ENCODE measurements at places on chromosomes 3 and 15.
A peak's percentile ranks its signal among the peaks of the same experiment; 100 is the strongest.

- DNase-seq, result no peak
Measured at GRCh38 chr15:99090938-99091337, 13.9 kb upstream of the SYNM start.

- peak; percentile 64 for DNase-seq
Measured at GRCh38 chr15:55742498-55742926, 440 bp downstream of the PRTG start.

DNA sequence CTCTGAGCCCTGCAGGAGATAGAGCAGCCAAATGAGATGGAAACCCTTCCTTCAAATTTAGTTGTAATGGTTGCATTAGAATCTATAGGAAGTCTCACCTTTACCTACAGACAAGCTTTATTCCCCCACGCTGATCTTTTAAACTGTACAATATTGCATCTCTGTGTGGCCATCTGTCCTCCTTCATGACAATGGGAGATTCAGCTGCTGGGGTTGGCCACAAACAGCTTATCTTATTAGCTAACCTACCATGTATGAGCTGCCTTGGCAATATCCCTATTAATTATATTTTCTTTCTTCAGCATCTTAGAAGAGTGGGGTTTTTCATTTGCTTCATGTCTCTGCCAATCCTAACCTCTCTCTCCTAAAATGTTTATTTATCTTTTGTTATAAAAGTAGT is 238.7 kb upstream of the NR2E3 start:
- DNase-seq, result no peak

DNA sequence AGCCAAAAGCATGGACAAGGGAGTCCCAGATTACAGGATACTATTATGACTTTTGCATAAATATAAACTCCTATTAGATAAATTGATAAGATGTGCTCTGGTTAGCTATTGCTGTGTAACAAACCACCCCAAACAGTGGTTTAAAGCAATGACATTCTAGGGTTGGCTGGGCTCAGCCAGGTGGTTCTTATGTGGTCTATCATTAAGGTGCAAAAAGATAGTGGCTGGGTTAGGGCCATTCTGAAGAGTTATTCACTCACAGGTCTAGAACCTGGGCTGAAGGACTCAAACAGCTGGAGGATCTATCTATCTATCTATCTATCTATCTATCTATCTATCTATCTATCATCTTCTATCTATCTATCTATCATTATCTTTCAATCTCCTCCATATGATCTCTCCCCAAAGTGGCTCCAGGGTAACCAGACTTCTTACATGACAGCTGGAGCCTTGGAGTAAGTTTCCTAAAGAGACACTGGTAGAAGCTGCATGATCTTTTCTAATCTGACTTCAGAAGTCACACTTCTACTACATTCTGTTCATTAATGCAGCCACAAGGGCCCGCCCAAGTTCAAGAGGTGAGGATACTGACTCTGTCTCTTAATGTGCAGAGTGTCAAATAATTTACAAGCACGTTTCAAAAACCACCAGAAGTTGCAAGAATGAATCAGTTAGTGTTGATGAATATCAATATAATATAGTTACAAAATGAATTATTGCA is 74.9 kb upstream of the XCR1 start:
- no peak for DNase-seq

DNA sequence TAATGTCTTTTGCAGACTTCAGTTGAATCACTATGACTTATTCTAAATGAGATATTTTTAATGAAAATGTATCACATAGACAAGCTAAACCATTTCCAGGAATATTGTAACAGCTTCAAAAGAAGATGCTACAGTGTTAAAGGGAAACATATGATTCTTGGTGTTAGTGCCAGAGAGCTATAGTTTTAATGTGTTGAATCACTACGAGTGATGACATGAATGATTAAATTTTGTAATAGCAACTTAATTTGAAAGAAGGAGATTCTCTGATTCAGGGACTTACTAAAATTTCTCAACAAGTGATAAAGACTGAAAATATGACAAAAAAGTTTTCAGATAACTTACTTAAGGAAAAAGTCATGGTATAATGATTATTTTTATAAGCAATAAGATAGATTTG is 267.3 kb upstream of the SLITRK3 start:
- no peak for DNase-seq

DNA sequence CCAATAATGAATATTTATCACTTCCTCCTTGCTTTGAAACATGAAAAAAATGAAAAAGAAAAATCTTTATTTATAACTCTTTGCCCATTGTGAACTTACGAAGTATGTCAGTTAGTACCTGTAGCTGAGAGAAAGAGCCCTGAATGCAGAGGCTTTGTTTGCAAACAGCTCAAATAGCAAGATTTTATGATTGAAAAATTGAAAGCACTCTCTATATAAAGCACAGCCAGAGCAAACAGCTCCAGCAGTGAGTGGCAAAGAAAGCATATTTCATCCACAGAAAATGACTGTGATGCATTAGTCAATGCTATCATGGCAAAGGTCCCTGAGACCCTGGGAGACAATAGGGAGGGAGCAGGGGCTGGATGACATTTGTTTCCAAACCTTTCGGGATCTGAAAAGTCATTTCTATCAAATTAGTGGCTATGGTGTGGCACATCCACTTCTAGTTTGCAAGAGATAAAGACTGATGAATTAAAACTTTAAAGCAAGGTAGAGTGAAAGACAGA is 576.1 kb downstream of the OTOL1 start:
- DNase-seq, result no peak

DNA sequence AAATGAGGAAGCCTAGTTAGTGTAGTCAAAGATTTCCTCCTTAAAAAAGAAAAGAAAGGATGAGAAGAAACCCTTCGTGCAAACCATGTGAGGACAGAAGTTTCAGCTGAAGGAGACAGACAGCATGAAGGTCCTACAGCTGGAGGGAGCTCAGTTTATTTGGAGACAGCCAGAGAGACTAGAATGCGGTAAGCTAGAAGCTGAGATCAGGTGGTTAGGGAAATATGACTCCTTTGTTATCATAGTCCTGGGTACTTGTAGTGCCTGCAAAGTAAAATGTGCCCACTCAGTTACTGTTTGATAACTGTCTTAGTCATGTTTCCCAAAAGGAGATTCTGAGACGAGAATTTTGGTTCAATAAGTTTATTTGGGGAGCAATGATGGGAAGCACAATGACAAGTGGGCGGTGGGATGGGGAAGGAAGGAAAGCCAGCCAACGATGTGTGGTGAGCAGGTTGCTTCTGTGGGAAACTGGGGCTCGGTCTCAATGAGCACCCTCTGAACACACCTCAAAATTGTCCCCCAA is 178.8 kb upstream of the SNTN start:
- DNase-seq, result no peak

DNA sequence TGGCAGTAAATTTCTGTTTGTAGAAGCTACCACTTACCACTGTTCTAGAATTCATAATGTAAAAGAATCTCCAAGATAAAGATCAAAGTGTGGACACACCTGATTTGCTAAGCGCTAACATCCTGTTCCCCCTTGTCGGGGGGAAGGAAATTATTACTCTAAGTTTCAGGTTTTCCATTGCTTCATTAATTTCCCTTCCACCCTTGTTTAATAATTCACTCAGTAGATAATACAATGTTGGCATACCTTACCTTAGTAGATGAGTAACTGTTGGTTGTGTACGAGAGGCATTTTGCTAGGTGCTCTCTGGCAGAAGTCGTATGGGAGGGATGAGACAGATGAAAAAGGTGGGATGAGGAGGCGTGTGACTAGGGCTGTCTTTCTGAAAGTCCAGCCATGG is 641.2 kb upstream of the ARRDC4 start:
- no peak for DNase-seq

DNA sequence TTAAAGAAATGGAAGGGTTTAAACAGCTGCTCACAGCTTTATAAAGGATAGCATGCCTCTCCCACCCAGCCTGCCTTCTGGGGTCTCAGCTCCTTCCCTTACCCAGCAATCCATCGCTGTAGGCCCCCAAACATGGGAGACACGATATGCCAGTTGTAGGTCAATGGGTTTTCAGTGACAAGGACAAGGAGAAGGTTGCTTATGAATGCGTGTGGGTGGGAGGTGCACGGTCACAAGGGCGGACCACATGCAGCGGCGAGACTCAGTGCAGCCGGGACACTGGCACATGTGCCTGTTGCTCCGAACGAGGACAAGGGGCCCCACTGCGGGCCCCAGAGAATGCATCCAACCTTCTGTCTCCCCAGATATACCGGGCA is 67.0 kb downstream of the MGLL start:
- no peak for DNase-seq

GRCh38 chr3:147360646-147361453 is 45.5 kb downstream of the ZIC4 start:
- DNase-seq, result no peak

DNA sequence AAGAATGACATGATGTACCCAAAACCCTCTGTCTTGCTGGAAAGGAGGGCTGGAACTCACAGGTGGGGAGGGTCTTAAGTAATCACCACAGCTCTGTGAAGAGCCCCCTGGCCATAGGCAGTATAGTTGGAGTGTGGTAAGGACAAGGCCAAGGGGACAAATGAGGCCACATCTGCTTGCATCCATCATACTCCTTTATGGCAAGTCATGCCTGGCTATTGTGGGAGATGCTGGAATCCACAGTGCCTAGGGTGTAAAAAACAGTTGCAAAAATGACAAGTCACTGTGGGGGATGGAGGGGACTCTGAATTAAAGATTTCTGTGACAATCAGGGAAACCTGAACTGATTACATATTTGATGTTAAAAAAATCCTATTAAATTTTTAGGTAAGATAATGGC is 258.5 kb downstream of the KCNMB2 start:
- no peak for DNase-seq

DNA sequence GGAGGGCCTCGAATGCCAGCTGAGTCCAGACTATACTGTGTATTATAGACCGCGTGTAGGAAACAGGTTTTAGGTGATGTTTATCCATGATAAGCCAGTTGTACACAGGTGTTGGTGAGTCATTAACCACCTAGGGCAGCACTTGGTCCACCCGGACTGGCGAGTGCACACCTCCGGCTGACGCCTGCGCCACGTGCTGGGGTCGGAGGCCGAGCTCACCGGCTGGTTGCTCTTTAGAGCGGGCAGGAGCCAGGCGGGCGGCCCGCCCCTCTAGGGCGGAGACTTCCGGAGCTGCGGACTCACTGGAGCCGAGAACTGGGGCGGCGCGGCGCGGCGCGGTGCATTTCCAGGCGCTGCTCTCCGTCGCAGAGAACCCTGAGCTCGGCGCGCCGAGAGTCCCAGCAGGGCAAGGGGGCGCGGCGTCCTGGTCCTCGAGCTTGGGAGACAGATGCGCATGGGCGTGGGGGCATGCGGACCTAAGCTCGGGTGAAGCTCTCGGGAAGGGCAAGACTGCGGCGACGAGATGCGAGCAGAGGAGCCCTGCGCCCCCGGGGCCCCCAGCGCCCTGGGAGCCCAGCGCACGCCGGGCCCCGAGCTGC is at the start of gene ESYT3:
Gene ESYT3 (plus strand): TSS at position 341 of the 599 bp plus-strand sequence. CDS start 183 bp downstream, at position 524.
- DNase-seq, result no peak

DNA sequence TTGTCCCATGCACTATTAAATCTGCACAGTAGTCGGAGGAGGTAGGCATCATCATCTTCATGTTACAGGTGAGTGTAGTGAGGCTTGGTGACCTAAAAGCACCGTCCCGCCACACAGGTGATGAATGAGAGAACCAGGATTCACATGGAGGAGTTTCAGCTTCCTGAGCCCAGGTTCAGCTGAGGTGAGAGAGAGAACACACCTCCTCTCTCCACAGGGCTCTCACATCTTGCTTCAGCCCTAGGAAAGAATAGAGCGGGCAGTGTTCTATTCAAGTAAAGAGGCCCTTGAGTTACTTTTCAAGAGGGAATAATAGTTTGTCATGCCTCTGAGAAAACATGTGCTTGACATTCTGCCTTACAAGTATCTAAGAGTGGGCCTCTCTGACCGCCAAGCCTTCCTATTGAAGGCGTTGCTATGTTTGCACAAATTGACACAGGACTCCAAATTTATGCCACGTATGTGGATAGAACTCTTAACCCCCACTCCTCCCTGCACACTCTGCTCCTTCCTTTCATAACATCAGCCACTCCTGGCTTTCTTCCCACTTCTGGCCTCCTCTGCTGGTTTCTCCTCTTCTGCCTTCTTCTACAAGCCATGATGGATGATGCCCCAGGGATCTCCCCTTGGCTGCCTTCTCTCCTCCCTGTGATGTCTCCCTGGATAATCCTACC is 138.3 kb upstream of the ABHD17C start:
- no peak for DNase-seq

GRCh38 chr3:178099274-178099673 is 437.0 kb upstream of the KCNMB2 start:
- DNase-seq, result no peak

GRCh38 chr3:136982033-136982432 is 24.2 kb downstream of the IL20RB start:
- no peak for DNase-seq

- DNase-seq, result no peak
Measured at GRCh38 chr15:31360843-31361763, 34.5 kb downstream of the KLF13 start.

- no peak for DNase-seq
Measured at GRCh38 chr15:96448923-96449322, 118.4 kb downstream of the NR2F2 start.

- no peak for DNase-seq
Measured at GRCh38 chr3:186102687-186103086, 6.2 kb downstream of the ETV5 start.

DNA sequence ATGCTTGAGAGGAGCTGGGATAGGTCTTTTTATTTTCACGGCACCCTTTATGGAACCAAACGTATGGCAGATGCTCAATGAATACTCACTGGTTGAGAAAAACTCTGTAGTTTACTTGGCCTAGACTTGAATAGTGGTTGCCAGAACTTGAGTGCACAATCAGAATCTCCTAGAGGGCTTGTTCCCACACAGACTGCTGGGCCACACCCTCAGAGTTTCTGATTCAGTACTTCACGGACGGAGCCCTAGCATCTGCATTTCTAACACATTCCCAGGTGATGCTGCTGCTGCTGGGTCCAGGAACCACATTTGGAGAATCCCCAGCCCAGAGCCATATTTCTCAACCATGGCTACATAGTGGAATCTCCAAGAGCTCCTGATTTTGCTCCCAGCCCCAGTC is 24.6 kb downstream of the CA12 start:
- no peak for DNase-seq

- peak; percentile 60 for DNase-seq
Measured at GRCh38 chr15:33104212-33104611, 90.3 kb downstream of the FMN1 start.

DNA sequence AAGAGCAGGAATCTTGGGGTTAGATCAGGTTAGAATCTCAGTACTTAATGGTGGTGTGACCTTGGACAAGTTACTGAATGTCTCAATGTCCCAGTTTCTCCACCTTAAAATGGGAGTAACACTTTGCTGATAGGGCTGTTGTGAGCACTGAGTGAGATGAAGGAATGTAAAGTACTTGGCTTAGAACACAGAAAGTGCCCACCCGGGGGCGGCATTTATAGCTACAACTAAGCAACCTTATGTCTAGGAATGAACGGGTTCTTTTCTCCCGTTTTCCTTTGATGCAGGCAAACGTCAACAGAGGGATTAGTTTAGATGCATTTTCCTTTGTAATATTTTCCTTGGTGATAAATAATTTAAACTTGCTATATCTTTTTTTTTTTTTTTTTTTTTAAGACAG is 176.6 kb downstream of the USP13 start:
- DNase-seq, result no peak

All from SW 1271 (cell line).